ENCODE measurements at places on chromosomes 6 and 20.
A peak's percentile ranks its signal among the peaks of the same experiment; 100 is the strongest.

- DNase-seq: peak; percentile 32
Observed at GRCh38 chr6:159252955-159253508, 83.8 kb downstream of the FNDC1 start.

GRCh38 chr20:49985617-49986016 lies 2.8 kb downstream of the SNAI1 start:
- DNase-seq: no peak

GRCh38 chr6:11200356-11200755 lies 32.1 kb downstream of the NEDD9 start:
- DNase-seq: no peak

- no peak for DNase-seq
Observed at GRCh38 chr6:159606786-159607185, 86.3 kb downstream of the SOD2 start.

GRCh38 chr6:18154507-18155149 lies at the start of gene TPMT:
TSS of gene TPMT (minus strand) at chr6:18155077. CDS start at chr6:18149127, 5,950 bp downstream.
- peak; percentile 77 for DNase-seq

GRCh38 chr20:31859266-31859997 lies 10.9 kb downstream of the DUSP15 start:
- no peak for DNase-seq

DNA sequence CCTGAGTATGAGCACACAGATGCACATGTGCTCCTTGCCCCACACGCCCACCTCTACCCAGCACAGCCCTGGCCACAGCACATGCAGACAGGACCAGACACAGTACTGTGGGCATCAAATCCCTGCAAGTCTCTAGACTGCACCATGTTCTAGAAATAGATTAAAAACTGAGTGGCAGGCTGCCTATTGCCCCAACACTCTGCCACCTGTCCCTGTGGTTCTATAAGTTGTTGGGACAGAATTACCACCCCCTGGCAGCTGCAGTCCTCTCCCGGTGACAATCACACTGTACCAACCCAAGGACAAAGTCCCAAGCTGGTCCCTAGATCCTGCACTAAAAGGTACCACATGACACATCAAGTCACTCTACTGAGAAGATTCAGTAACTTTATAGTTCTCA lies 70.2 kb downstream of the B3GAT2 start:
- no peak for DNase-seq

DNA sequence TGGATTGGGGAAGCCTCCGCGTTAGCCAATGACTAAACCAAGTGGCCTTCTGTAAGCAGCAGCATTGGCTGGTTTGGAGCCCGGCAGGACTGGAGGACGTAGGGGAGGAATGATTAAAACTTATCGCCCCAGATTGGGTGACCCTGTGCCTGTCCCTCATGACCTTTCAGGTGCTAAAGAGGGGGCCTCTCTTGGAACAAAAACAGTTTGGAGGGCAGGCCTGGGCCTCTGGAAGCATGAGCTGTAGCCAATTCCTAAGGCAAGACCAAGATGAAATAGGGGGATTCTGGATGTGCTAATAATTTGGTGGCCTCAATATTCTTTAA lies 1.4 kb downstream of the GMPR start:
- DNase-seq: no peak

GRCh38 chr6:137361701-137362100 lies 132.5 kb downstream of the OLIG3 start:
- DNase-seq: no peak

GRCh38 chr6:110776413-110776812 lies 38.9 kb downstream of the CDK19 start:
- no peak for DNase-seq

- no peak for DNase-seq
Observed at GRCh38 chr6:17101422-17102257, at the start of gene STMND1. TSS of gene STMND1 (plus strand) at chr6:17102050. CDS start at chr6:17102258, 208 bp downstream.

DNA sequence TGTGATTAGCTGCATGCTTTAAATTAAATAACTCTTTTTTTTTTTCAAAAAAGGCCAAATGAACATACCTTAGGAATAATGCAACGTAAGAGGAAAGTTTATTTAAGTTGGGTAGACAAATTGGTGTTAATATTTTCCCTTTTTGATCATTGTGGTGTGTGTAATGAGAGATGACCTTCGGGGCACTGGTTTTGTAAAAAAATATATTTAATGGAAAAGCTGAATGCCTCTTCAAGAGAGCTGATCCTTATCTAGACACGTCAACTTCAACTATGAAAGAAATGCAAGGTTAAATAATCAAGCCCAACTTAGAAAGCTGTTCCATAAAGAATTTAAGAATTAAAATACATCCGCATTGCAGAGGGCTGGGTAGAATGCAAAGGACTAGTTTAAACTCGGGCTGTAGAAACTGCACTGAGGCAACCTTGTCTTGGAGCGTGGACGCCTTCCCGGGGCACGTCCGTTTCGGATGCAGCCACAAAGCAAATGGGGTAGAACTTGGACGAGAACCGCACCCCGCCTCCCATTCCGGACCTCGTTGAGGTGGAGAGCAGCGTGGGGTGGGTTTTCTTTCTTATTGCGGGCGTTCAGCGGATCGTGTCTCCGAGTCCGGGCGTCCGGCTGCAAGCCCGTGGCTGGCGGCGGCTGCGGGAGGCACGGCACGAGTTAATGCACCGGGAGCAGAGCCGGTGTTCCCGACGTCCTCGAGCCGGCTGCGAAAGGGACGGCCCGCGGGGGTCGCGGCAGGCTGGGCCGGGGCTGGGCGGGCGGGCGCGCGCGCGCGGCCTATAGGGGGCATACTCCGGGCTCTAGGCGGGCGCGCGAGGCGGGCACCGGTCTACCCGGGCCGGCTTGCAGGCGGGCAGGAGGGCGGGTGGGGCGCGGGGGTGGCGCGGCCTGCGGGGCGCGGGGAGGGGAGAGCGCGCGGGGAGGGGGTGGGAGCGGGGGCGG lies 1.9 kb downstream of the JARID2 start:
- DNase-seq: no peak

DNA sequence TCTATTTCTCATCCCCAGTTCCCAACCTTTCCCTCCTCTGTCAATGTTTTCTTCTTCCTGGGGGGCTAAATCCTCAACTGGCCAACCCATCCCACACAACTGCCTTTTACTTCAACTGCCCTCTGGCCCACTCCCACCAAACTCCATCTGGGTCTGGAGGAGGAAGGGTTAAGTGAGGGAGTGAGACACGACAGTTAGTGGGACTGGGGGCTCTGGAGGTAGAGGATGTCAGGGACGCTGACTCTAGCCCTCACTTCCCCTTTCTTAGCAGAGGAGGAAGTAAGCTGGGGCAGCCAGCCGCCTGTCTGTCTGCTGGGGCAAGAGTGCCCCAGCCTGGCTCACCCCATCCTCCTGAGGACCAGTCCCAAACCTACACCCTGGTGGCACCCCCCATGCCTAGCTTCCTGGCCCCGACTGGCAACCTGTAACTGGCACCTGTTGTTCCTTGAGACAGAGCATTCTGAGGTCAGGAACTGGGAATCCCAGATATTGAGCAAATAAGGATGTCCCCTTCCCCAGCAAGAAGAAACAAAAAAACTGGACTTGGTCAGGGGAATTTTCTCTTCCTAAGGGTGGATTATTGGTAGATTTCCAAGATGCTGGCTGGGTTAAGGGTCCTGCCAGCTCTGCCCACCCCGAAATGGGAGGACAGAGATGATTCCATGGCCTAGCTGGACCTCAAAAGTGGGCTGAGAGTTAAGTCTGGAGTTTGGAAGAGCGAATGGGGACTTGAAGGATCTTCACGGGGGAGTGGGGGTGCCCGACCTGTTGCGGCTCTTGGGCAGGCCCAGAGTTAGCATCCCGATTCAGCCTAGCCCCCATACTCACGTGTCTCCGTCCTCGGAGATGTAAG lies 971 bp downstream of the NFKBIE start:
- no peak for DNase-seq

GRCh38 chr6:151882206-151882605 lies 74.7 kb downstream of the ESR1 start:
- no peak for DNase-seq

DNA sequence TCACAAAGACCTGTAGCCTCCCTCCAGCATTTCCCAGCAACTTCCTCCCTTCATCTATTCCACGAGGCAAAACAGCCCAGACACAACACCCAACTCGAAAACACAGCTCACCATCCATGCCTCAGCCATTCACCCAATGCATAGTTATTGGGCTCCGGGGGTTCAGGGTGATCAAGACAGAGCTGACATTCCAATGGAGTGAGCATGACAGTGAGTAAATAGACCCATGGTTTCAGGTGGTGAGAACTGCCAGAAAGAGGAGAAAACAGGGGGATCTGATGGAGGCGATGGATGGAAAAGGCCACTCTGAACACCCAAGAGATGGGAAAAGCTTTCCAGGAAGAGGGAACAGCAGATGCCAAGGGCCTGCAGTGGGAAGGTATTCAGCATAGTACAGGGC lies 5.9 kb downstream of the CASS4 start:
- no peak for DNase-seq

DNA sequence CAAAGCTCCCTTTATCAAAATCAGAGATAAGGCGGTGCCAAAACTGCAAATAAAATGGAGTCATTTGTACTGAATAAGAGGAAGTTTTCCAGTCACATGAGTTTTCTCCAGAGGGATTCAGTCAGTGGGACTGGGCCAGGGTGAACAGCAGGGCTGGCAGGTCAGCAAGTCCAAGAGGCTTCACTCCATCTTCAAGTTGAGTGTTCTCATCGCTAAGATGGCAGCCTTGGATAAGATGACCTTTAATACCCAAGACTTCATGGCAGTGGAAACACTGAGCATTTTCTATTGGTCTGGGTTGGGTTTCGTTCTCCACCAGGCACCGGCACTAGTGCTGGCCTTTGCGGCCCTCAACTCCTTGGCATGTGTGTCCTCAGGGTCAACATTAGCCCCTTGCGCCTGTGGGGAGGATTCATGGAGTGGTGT lies 29.3 kb upstream of the IGF2R start:
- DNase-seq: no peak

GRCh38 chr6:157840261-157840660 lies 17.2 kb downstream of the SNX9 start:
- no peak for DNase-seq

GRCh38 chr6:79646006-79646405 lies 14.9 kb downstream of the SH3BGRL2 start:
- no peak for DNase-seq

DNA sequence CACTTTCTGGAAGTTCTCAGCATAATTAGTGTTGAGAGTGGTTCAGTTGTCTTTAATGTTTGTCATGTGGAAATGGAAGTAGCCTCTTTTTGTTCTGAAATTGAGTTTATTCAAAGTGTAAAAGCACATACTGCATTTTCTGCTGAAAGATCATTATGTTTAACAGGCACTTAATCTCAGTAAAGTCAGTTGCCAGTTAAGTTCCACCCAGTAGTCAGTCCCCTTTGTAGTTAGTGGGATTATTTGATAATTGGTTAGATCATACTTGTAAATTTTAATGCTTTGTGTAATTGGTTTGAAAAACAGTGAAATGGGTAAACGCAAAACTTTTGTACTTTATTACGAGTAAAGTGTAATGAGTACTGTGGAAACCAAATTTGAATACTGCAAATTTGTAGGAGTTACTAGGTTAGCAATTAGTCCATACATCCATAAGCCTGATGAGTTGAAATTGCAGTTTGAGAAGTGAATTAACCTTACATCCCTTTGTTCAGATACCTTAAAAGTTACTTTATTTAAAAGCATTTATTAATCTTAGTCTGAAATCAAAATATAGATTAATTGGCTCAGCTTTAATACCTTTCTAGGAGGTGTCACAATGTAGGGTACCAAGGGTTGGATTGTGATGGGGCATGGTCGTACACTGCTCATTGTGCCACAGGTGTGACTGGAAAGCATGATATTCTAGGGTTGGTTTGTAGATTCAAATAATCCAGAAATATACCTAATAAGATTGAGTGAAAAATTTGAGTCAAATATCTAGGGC lies 4.4 kb downstream of the SRSF6 start:
- no peak for DNase-seq

GRCh38 chr6:474453-475185 lies 83.1 kb downstream of the IRF4 start:
- DNase-seq: no peak

DNA sequence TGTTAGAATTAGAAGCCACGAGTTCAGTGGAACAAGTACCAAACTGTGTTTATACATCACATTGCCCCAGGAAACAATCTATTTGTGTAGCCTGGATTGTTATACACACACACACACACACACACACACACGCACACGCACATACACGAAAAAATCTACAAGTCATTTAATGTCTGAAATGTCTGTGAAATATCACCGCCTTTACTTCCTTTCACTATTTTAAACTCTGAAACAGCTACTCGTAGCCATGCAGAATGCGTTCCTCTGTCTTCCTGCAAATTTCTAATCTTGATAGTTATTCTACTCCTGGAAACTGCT lies 84.4 kb upstream of the SCAF8 start:
- no peak for DNase-seq

GRCh38 chr20:24658920-24659660 lies 189.7 kb downstream of the SYNDIG1 start:
- no peak for DNase-seq

DNA sequence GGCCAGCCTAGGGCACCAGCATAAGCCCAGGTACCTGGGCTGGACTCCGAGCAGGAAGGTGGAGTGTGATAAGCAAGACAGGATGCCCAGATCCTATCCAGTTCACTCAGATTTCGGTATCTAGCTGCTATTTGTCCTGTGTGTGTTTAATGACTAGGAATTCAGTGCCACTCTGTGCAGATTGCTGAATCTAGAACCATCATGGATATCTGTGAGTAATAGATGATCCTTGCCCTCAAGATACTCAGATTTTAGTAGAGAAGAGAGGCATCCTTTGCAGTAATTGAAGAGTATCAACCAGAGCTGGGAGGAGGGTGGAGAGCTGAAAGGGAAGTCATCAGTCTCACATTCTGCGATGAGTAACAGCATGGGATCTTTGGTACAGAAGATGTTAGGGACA lies 155.0 kb upstream of the ARID1B start:
- no peak for DNase-seq

- DNase-seq: no peak
Observed at GRCh38 chr6:31339210-31339609, 17.8 kb downstream of the HLA-B start.

DNA sequence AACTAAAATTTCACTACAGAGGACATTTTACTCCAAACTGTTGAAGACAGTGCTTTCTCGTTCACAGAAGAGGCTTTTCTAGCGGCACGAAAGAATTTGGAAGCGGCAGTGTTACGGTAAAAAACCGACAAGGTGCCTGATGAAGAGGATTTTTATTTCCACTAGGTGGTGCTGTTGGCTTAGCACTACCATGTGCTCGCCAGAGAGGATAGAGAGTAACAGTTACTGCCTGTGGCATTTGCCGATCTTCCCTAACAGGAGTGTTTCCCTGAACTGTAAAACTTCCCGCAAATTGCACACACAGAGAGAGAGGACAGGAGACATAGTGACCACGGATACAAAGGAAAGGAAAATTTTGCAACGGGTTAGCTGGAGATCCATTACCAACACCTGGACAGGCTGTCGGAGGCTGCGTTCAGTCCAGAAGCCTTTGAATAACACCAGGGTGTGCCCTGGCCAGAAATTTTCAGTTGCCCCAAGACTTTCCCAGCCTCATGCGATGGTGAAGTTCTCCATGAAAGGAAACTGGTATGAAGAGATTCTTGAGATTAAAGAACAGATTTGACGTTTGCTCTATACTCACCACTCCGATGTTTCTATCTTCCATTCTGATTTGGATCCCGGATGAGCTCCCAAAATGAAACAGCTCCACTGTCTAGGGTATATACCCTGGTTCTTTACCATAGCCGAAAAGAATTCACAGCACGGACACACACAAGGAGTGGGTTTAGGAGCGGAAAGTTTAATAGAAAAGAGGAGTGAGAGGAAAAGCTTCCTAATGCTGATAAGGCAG lies 48.1 kb downstream of the HLA-DPB1 start:
- DNase-seq: no peak

GRCh38 chr6:129583866-129584265 lies 126.1 kb downstream of the ARHGAP18 start:
- no peak for DNase-seq
